ENCODE measurements at places on chromosomes 7 and 10.

GRCh38 chr7:31443457-31443856 lies 70.4 kb upstream of the ITPRID1 start:
- no peak for DNase-seq

DNA sequence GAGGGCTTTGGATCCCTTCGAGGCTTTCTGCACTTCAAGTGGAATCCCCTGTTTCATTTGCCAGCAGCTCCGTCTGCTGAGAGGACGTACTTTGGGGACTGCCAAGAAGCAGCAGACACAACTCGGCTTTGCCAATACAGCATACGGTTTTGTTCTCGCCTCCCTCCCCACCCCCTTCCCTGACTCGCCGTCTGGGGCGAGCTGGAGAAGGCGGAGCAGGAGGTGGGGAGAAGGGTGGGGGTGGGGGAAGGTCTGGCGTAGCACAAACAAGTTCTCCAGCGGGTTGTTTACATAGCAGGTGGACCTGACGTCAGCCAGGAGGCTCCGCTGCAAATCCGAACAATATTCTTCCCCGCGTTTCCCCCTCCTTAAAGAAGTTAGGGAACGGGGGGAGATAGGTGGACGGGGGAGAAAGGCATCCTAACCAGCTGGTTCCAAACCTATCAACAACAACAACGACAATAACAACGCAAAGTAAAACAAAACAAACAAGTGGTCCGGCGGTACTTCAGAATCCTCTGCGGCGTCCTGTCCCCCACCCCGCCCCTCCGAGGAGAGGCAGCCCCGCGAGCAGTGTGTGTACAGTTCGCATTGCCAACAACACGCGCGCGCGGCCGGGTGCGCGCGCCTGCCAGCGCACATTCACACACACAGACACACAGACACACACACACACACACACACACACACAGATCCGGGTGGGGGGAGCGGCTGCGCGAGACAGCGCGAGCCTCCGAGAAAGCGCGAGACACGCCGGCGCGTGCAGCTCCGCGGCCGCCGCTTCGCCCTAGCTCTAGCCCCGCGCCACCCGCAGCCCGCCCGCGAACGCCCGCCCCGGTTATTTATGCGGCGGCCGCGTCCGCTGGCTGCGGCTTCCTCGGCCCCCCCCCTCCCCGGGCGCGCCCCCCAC lies 167.0 kb upstream of the PPP1R3A start:
- DNase-seq, result no peak

DNA sequence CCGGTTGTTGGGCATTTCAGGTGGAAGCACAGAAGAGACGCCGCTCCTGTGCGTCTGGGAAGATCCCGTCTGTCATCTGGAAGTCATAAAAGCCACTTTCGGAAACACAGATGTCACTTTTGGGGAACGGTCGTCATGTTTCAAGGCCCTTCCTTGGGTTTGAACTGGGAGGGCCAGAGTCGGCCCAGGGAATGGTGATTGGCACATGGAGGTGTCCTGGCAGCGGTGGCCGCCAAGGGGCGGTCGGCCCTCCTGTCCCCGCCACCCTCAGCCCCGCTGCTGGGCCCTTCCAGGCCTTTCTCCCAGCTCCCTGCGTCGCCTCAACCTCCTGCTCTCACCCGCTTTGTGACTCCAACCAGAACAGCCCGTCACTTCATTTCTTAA lies 115.2 kb upstream of the SFMBT2 start:
- DNase-seq, result no peak

DNA sequence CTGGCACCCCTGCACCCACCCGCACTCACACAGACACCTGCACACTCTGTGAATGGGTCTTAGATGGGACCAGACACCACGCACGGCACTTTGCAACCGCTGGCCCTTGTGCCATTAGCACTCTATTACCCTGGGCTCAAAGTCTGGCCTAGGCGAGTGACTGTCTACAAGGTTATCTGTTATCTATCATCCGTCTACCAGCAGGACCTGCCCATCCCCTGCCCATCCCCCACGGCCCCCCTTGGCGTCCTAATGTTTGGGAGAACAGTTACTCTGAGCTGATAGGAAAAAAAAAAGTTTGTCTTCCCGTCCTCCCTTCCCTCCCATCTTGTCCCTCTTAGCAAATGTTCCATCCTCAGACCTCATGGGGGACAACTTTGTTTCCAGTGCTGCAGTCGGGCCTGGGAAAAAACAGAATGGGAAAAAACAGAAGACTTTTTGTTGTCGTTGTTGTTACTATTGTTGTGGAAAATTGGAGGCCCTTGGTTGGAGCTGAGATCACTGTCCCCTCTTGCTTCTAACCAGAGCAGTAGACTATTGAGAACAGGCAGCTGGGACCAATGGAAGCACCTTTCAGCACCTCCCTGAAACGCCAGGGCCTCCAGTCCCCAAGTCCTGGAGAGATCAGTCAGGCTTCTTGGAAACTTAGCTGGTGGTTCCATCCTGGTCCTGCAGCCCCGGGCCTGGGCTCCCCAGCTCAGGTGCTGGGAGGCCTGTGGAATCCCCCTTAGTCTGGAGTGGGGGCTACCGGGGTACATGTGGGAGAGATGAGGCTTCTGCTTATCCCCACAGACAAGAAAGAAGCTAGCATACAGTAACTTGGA lies 12.2 kb downstream of the UNCX start:
- no peak for DNase-seq

GRCh38 chr10:52221923-52222322 lies 92.2 kb upstream of the DKK1 start:
- no peak for DNase-seq

GRCh38 chr7:107166736-107167426 lies 1.9 kb upstream of the HBP1 start:
- no peak for DNase-seq

- DNase-seq, result no peak
Observed at GRCh38 chr7:32250003-32250402, 179.8 kb upstream of the PDE1C start.

- no peak for DNase-seq
Observed at GRCh38 chr7:155227004-155227787, 70.5 kb upstream of the INSIG1 start.

DNA sequence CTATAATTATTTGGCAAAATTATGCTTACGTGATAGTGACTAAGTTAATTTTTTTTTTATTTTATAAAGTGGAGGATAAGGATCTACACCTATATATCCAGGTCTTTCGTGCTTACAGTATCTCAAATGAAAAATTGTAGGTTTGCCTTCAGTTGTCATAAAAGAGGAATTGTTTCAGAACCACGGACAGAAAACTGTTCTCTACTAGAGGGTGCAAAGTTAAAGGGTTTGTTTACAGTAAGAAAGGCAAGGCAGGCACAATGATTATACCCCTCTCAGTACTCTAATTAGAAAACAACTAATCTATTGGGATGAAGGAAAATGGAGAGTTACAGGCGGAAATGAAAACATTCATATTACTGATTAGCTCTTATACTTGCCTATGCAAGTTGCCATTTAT lies 1.5 kb downstream of the PCLO start:
- no peak for DNase-seq

GRCh38 chr10:132453470-132453861 lies 56.5 kb downstream of the PWWP2B start:
- no peak for DNase-seq

DNA sequence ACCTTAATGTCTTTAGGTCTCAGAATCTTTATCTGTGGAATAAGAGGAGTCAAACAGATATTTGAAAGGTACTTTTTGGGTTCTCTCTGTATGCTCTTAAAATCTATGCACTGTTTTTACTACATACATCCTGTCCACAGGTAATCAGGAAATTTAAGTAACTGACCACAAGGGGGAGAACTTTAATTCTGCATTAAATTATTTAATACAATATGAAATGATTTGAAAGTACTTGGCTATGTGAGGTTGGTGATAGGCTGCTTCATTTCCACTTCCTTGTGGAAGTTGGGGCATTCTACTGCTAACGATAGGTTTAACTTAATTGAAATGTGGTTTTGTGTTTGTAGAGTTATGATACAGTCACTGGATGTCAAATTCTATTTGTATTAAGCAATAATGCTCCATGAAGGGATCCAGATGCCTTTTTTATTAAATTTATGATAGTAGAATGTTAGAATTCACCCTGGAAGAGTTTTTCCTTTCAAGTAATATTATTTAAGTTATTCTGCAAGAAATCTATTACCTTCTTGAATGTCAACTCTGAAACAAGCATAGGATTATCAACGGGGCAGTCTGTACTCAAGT lies 6.0 kb downstream of the TEX47 start:
- DNase-seq, result no peak

DNA sequence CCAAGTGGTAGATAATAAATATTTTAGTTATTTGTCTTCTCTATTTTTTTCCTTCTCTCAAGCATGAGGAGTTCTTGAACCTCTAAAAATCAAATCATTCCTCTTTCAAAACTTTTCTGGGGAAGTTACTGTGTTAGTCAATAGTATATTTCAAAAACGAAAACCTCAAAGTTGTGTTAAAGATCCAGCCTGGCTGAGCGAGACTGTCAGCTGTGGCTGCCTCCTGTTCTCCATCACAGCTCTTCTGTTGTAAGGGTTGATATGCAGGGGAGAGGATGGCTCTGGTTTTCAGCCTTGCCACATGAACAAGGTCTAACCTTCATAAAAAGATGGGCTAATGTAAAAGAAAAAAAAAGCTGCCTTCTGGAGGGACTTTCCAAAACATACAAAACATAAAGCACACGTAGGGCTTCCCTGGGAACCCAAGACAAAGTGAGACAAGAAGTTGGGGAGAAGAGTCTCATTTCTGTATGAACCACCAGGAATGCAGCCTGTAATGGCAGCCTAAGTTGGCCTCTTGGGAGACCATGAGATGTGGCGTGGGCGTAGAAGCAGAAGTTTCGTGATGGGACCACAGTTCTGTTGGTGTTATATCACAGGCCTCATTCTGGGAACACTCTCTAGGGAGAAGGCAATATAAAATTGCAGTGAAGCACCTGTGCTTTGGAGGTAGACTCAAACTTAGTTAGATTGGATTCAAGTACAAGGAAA lies 77.9 kb upstream of the FHIP2A start:
- DNase-seq, result no peak

DNA sequence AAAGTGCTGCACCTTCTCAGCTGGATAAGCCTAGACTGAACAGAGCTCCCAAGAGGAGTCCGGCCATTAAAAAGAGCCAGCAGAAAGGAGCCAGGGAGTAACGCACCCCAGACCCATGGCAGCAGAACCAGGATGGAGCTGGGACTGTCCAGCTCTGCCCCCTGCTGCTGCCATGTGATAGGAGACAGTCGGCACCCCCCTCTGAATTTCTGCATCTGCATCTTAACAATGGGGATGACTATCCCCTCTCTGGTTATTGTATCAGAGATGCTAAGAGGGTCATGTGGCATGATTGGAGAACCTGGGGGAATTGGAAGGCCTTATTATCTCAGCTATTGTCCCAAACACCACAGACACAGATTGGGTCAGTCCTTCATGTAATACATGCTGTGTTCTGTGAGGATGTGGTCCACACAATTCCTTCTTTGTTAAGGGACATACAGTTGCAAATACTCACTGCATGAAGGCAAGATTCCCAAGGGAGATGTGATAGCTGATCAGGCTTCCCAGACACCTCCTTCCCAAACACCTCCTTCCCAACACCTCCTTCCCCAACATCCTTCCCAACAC lies 29.3 kb downstream of the PLEKHS1 start:
- no peak for DNase-seq

GRCh38 chr10:51260376-51260775 lies 186.1 kb downstream of the PRKG1 start:
- no peak for DNase-seq

DNA sequence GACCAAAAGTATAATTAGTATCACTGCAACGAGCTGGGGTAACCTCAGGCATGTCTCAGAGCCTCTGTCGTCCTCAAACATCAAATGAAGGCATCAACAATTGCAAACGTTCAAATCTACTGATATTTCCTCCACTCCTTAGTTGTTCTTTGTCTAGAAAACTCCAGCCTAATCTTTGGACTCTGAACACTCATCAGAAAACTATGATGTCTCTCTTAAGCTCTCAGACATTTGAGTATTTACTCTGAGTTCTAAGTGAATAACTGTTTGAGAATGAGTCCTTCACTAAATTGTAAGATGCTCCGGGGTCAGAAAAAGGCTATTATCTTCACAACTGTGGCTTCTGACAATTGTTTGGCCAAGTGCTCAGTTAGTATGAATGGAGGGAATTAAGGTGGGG lies 536.4 kb downstream of the NRG3 start:
- DNase-seq, result no peak

DNA sequence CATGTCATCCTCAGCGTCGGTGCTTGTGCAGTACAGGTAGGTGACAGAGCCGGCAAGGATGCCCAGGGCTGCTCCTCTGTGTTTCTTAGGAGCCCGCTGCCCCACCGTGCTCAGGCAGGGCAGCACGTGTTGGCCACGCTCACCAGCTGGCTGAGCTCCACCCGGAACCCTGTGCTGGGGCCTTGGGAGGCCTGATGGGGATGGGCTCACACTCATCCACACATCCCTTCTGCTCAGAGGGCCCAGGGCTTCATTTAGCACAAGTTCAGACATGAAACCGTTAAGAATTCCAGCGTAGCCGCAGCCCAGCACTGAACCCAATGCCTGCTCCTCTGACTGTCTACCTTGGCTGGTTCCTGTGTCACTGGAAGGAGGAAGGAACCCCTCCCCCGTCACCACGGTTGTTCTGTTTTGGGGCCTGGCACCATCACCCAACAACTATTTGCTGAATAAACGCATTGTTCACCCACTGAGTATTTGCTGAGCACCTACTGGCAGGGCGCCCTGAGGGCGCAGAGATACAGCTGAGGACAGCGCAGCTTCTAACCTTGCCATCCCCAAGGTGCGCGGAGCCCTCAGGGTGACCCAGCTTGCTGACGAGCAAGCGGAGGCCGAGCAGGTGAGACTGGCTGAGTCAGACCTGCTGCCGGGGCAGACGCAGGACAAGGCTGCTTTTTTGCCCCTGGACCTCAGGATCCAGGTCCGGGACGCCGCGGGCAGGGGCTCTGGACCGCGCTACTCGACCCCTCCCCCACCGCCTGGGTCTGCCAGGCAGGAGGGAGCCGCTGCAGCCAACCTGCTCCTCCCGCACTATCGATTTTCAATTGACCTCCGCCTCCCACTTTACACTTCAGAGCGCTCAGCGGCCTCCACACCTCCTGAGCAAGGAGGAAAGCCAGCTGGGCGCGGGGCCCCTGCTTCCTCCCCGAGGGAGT lies 50.6 kb upstream of the RET start:
- no peak for DNase-seq

- DNase-seq, result no peak
Observed at GRCh38 chr7:26490640-26491624, 199.3 kb downstream of the SNX10 start.

GRCh38 chr7:128045766-128046165 lies 14.5 kb upstream of the LRRC4 start:
- DNase-seq, result no peak

- no peak for DNase-seq
Observed at GRCh38 chr7:14858866-14859265, 43.7 kb downstream of the DGKB start.

DNA sequence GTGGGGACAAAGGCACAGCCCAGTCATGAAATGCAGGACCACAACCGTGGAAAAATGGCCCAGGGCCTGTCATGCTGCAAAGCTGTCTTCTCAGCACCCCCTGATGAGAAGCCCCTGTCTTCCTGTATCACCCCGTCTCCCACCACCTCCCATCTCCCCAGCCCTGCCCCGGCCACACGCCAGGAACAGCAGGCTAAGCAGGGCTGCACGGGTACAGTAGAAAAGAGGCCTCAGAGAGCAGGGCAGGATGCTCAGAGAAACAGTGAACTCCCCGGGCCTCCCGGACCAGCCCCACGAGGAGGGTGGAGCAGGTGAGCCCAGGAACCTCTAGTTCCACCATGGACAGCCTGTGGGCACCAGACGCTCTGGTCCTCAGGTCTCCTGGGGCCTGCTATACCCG lies 77.7 kb downstream of the FAM53B start:
- no peak for DNase-seq
